ENCODE measurements at places on chromosomes 2 and 18.

DNA sequence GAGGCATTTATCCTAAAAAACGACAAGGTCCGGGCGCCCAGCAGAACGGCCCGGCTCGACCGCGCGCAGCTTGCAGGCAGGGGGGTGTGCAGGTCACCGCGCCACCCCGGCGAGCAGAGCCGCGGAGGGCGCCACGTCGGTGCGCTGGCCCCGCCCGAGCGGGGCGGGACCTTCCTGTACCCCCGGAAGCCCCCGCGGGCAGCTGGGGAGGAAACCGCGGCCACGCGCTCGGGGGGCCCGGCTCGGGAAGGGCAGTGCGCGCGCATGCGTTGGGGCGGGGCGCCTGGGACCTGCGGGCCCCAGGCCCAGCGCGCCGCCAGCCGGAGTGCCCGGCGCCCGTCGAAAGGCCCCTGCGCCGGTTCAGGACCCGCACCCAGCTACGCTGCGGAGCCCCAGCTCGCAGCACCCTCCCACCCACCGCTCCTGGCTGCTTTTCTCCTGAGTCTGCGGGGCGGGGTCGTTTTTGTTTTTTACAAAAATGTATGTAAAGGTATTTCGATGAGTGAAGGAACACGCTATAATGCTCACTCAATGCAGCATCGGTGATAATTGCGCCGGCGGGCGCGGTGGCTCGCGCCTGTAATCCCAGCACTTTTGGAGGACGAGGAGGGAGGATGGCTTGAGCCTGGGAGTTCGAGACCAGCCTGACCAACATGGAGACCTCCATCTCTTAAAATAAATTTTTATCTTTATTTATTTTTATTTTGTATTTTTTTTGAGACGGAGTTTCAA is 47.7 kb upstream of the POMC start:
- peak; percentile 76 for DNase-seq

GRCh38 chr2:20913491-20913890 is 90.6 kb upstream of the LDAH start:
- no peak for DNase-seq

GRCh38 chr2:20661421-20662307 is 5.3 kb upstream of the GDF7 start:
- DNase-seq = peak; percentile 61

DNA sequence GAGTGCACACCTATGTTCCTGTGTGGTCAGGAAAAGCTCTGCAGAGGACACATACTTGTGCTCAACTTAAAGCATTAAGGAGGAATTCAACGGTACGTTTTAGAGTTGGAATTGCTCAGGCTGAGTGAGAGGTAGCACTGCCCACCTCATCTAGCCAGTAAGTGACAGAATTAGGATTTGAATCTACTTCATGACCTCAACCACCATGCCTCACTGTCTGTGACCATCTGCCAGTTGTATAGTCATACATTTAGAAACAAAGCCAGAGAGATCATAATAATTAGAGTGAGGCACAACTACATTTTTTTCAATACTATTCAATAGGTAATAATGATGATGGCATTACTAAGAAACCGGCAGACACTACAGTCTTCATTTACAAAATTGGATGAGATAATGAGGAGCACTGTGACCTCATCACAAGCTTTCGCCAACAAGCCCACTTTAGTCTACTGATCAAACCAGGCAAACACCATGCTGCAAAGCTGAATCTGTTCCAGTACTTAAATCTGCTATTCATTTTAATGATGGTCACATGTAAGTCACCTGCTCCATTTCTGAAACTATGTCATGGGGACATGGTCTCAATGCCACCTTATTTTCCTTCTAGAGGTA is 1018.4 kb downstream of the TMEM182 start:
- DNase-seq = no peak

- no peak for DNase-seq
Observed at GRCh38 chr2:61713457-61713856, 140.4 kb downstream of the FAM161A start.

- no peak for DNase-seq
Observed at GRCh38 chr2:104734937-104735586, 118.9 kb upstream of the POU3F3 start.
